ENCODE measurements at places on chromosomes 6 and 20.

DNA sequence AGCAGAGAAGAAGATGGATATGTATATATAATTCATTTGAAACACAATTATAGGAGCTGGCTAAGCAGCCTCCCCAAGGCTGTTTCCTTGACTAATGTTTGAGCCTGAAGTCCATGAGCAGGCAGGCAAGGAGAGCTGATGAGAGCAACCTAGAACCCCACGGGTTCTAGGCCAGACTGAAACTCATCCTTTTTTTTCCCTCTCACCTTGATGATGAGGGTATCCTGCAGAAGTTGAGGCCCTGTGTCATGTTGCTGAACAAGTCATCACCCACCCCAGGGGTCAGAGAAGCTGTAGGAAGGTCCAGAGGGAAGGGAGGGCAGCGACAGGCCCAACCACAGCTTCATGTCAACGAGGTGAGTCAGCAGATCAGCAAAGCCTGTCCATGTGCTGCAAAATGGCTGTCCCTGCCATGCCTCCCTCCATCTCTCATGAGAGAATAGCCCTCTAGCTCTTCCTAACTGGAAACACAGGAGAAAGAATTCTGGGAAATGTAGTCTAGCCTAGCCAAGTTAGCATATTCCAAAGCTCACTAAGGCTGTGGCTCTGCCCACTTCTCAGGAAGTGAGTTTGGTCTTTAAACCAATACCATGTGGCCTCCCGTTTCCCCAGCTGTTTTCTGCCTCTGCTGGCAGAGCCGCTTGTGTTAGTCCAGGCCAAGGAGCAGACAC lies 91.3 kb upstream of the DTNBP1 start:
- no peak for DNase-seq

GRCh38 chr6:147285087-147285855 lies 81.1 kb downstream of the STXBP5 start:
- DNase-seq, result peak; percentile 13

GRCh38 chr6:47187893-47188587 lies 121.7 kb downstream of the TNFRSF21 start:
- DNase-seq, result no peak

DNA sequence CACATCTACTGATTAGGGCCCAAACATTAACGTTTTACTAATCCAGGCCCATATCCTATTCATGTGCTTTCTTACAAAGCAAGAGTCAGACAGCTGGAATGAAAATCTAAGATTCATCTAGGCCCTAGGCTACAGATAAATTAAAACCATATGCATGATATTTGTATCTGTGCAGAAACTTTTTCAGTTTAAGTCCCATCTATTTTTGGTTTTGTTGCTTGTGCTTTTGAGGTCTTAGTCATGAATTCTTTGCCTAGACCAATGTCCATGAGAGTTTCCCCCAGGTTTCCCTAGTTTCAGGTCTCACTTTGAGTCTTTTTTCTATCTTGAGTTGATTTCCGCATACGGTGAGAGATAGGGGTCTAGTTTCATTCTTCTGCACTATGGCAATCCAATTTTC lies 20.2 kb downstream of the ADNP start:
- no peak for DNase-seq

DNA sequence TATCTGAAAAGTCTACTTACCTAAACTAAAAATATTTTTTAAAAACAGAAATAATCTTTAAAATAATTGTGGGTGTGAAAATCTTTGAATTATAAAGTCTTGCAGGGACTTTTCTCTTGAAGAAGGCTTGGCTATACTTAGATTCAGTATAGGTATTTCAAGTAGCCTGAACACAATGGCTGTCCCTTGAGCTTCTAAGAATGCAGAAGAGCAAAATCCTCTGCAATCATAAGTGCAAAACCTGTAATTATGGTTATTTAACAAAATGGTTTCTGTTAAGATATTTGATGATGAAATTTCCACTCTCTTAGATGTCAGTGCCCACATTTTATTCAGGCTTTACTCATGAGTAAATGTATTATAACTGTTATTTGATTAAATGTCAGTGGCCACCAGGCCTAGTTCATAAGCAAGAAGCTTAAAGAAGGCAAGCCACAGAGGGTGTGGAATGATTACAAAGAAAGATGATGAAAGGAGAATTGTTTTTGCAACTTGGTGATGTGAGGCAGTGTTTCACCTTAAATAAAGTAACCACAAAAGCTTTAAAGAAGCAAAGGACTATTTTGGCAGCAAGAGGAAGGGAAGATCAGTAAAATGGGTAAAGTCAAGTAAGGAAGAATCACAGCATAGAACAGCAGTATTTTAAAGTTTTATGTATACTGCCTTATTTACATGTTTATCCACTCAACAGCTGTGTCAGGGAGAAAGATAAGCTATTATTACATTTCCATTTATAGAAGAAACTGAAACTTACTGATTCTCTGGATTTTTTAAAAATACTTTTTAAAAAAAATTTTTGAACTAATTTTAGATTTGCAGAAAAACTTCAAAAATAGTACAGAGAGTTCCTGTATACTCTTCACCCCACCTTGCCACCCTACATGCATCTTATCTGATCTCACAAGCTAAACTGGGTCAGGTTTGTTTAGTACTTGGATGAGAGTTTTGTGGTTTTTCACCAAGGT lies 351.2 kb upstream of the RUNX2 start:
- no peak for DNase-seq

Data from HuH-7.5 (cell line).